ENCODE measurements at places on chromosomes 12 and 14.

DNA sequence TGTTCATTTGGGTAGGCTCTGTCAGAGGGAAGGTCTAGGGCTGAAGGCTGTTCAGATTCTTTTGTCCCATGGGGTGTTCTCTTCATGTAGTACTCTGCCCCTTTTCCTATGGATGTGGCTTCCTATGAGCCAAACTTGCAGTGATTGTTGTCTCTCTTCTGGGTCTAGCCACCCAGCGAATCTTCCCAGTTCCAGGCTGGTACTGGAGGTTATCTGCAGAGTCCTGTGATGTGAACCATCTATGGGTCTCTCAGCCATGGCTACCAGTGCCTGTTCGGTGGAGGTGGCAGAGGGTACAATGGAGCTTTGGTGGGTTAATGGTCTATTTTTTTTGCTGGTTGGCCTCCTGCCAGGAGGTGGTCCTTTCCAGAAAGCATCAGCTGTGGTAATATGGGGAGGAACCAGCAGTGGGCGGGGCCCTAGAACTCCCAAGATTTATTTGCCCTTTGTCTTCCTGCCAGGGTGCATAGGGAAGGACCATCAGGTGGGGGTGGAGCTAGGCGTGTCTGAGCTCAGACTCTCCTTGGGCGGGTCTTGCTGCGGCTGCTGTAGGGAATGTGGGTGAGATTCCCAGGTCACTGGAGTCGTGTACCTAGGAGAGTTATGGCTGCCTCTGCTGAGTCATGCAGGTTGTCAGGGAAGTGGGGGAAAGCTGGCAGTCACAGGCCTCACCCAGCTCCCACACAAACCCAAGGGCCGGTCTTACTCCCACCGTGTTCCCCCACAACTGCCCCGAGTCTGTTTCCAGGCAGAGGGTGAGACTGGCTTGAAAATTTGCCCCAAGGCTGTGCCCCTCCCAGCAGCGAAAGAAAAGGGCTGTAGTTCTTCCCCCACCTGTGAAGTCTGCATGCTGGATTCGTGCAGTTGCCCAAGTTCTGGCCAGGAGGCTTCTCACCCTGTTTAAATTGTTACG lies 17.5 kb downstream of the MTRFR start:
- DNase-seq = no peak

DNA sequence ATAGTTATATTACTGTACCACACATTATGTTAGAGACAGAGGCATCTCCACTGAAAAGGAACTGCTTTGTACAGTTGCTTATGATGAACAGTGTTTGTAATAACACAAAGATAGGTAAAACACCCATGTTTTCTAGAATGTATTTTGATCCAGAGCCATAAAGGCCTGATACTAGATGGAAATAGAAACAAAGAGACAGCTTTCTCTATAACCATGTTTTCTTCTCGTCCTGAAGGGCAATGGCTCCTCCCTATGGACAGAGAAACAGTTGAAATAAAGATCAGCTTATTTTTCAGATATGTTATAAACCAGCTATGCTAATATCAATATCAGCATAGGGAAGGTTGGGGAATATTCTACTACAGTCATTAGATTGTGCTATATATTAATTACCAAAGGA lies 109.2 kb downstream of the ATXN7L3B start:
- no peak for DNase-seq

GRCh38 chr14:69288011-69288771 lies 28.2 kb downstream of the GALNT16 start:
- peak; percentile 65 for DNase-seq

DNA sequence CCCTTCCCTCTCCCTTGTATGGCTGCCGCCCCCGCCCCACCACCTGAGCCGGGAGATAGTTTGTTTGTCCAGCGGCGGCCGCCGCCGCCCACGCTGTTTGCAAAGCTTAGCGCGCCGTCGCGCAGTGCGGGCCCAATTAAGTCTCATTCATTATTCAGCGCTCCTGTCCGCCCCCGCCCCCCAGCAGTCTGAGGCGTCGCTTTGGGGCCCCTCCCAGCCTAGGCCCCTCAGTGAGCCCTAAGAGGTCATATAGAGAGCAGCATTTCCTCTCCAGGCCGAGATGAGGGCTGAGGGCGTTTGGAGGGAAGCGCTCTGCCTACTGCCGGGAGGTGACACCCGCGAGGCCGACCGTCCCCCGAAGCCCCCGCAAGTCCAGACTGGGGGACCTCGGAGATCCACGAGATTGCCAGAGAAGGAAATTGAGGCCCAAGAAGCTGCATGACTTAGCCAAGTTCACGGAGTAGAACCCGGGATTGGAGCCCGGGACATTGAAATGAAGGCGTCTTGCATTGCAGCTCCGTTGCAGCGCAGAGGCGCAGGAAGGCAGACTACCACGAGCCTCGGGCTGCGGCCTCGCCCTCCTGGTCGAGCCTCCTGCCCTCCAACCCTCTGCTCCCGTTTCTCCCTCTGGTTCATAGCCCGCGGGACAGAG lies at the start of gene DNAJC22:
DNAJC22 (plus strand) TSS at position 230 of the 652 bp plus-strand sequence. CDS start 1,985 bp downstream, outside the sequence.
- DNase-seq = peak; percentile 77

DNA sequence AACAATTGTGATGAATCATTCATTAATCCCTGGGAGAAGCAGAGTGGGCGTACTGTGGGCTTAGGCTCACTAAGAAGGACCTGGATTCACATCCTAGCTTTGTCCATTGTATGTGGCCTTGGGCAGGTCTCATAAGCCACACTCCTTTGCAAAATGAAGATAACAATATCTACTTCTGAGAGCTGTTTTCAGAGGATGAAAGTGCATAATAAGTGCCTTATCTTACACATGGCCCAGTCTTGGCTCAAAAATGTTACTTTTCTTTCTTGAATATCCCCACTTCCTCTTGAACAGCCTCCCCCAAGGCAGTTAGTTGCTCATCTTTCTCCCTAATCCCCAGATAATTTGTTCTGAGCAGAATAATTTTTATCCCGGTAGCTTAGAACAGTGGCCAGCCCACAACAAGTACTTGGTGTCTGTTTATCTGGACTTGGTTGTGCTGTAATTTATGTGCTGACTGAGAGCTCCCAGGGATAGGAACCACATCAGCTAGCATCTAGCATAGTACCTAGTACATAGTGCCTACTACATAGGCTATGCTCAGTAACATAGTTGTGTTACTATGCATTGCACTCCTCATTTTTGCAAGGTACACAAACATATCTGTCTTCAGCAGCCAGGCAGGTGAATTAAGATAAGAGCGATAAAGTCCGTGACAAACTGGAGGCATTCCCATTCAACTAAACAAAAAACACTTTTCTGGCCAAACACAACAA lies 61.7 kb upstream of the NUDT4 start:
- no peak for DNase-seq

GRCh38 chr12:7835766-7836165 lies 36.9 kb downstream of the SLC2A14 start:
- DNase-seq = no peak

DNA sequence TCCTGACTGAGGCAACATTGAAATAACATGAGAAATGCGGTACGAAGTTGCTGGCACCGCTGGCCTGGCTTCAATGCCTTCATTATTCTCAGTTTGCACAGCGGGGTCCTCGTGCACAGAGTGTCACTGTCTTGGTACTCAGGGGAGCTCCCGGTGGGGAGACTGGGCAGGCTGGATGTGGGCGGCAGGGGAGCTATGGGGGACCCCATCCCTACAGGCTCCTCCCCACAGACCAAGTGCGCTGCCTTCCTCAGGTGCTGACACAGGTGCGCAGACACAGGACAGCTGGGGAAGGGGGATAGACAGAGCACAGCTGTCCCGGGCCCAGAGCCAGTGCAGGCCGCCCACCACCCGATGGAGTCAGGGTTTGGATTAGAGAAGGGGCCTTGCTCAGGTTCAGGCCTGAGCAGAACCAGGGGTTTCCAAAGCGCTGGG lies 270.1 kb downstream of the ADGRD1 start:
- DNase-seq = no peak

DNA sequence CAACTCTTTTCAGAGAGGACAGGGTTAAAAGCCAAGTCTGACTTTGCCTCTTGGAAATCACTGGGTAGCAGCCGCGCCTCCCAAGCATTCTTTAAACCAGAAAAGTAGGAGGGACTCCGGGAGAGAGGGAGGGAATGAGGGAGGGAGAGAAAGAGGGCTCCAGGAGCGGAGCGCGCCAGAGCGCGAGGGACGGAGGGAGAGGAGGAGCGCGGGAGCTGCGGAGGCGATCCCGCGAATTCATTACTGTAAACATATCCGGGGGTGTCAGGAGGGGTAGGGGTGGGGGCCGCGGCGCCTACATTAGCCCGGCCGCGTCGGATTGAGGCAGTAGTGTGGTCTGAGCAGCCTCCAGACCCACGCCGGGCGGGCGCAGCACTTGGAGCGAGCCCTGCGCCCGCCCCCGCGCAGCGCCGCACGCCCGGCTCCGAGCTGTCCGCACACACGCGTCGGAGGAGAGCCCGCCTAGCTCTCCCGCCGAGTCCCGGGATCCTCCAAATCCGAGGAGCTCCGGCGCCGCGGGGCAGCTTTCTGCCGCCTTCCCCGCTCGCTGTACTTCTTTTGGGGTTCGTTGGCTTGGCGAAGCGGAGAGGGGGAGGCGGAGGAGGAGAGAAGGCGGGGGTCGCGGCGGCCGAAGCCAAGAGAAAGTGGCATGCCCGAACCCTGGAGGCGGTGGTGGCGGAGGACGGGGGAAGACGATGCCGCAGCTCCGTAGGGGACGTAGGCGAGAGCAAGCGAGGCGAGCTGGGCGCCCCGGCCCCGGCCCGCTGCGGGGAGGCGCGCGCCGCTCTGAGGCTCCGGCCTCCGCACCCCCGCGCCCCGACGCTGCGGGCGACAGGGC lies 3.3 kb downstream of the FLRT2 start:
- peak; percentile 50 for DNase-seq

- DNase-seq = no peak
Measured at GRCh38 chr12:125015680-125016310, 22.4 kb downstream of the BRI3BP start.

DNA sequence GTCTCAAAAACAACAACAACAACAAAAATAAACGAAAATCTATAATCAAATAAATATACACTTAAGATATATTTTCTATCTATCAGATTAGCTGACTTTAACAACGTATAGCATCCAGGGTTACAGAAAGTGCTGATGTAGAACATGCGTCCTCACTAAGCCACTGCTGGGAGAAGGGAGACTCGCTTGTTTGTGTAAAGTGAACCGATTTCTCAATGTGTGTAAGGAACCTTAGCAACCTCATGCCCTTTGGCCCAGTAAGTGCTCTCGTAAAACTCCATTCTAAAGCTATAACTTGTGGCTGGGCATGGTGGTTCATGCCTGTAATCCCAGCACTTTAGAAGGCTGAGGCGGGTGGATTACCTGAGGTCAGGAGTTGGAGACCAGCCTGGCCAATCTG lies 23.8 kb downstream of the NFKBIA start:
- no peak for DNase-seq

- peak; percentile 15 for DNase-seq
Measured at GRCh38 chr12:112792301-112792700, 753 bp downstream of the RPH3A start.

- no peak for DNase-seq
Measured at GRCh38 chr14:80965037-80965436, 9.6 kb downstream of the TSHR start.

- DNase-seq = no peak
Measured at GRCh38 chr12:117334051-117334450, 27.4 kb downstream of the NOS1 start.

GRCh38 chr12:27689558-27690180 lies 6.6 kb upstream of the REP15 start:
- no peak for DNase-seq

DNA sequence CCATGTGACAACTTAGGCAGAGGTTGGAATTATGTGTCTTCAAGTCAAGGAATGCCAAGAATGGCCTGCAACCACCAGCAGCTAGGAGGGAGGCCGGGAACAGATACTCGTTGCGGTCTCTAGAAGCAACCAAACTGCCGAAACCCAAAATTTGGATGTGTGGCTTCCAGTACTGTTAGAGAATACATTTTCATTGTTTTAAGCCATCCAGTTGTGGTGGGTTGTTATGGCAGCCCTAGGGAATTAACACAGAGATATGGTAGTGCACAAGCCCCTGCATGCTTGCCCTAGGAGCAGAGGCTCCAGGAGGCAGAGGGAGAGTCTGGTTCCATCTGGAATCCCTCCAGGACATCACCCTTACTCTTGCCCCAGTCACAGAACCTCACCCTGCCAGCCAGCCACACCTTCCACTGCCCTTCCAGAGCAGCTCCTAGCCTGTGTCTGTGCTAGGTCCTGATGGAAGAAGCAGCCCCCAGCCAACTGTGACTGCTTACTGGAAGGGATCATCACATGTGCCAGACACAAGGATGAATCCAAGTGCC lies 19.5 kb downstream of the PITPNM2 start:
- no peak for DNase-seq

DNA sequence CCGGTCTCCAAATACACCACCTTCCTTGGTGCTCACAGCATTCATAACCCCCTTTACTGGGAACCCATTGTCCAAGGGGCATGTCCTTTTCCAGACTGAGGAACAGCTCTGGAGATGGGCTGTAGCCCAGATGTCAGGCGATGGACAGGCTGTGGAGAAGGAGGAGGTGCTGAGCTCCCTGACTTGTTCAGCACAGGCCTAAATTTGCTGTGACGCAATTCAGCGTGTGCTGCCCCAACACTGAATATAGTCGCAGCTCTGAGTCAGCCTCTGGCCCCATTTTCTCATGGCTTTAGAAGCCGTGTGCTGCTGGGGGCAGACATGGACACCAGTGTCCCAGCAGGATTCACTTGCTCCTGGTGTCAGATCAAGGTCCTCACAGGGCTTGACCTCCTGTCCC lies 269.1 kb downstream of the EMP1 start:
- no peak for DNase-seq

- DNase-seq = peak; percentile 52
Measured at GRCh38 chr12:77553976-77554619, 276.6 kb upstream of the NAV3 start.

GRCh38 chr12:1355396-1355795 lies 239.0 kb downstream of the FBXL14 start:
- no peak for DNase-seq

DNA sequence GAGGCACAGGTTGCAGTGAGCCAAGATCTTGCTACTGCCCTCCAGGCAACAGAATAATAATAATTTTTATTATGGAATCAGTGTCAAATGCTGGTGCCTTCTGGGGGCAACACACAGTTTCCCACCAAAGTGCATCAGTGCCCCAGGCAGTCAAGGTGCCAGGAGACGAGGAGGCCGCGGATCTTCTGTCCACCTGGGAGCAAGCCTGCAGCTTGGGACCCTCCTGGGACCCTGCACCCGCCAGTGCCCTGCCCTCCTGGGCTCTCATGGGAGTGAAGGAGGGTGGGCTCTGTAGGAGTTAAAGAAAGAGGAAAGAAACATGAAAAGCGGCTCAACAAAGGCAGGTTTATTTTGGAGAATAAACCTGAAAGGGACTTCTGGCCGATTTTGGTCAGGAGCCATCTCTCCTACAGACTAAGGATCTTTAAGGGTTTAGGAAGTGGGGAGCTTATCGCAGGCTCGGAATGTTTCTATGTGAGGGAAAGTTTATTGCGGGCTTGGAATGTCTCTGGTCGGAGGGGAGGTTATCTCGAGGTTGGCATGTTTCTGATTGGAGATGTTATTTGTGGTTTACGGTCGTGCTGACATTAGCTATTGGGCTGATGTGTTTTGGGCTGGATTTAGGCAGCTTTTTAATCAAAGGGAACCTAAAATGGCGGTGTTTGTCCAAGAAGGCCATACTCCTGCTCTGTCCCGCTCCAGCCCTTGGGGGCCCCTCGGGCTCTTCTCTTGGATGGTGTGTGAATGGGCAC lies 1.1 kb upstream of the ASPG start:
- DNase-seq = no peak

- no peak for DNase-seq
Measured at GRCh38 chr14:95557291-95557690, 22.4 kb downstream of the GLRX5 start.

Data from DMS79 (cell line).